ENCODE measurements at places on chromosomes 4 and X. TPM values are rescaled to one million over a fixed set of nuclear protein-coding genes. Genes with fewer than 3 reads are reported as not detected.

DNA sequence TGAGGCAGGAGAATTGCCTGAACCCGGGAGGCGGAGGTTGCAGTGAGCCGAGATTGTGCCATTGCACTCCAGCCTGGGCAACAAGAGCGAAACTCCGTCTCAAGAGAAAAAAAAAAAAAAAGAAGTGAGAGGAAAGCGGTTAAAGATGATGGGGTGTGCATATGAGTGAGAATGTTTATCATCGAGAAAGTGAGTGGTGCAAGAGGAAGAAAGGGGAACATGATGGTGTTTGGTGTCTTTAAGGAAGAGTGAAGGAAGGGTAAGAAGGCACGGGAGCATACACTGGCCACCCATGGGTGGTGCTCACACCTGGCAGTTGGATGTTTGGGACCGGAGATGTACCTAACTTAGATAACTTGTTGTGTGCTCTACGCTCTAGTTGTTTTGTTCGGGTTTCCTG is 62.2 kb downstream of the STOX2 start:
- DNase-seq: no peak

DNA sequence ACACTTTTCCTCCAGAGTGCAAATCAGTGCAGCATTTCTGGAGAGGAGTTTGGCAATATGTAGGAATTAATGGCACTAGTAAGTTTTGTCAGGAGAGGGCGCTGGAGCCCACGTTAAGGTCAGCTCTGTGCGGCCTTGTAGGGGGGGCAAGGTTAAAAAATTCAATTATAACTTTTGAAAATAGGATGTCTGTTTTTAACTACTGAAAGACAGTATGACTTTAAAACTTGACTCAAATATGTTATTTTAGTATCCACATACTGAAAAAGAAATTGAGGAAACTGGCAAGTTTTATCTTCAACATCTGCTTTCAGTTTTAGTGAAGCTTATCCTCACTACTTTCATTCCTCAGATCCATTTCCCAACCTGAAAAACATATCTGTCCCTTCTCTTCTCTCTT is 30.9 kb upstream of the HSD17B13 start:
- no peak for DNase-seq

GRCh38 chr4:153186046-153186728 is 18.1 kb upstream of the TRIM2 start:
- DNase-seq: no peak

- DNase-seq: no peak
Observed at GRCh38 chrX:112450810-112451209, 228.9 kb downstream of the LHFPL1 start.

- no peak for DNase-seq
Observed at GRCh38 chr4:179855469-179855868, 2387.7 kb upstream of the TENM3 start.

DNA sequence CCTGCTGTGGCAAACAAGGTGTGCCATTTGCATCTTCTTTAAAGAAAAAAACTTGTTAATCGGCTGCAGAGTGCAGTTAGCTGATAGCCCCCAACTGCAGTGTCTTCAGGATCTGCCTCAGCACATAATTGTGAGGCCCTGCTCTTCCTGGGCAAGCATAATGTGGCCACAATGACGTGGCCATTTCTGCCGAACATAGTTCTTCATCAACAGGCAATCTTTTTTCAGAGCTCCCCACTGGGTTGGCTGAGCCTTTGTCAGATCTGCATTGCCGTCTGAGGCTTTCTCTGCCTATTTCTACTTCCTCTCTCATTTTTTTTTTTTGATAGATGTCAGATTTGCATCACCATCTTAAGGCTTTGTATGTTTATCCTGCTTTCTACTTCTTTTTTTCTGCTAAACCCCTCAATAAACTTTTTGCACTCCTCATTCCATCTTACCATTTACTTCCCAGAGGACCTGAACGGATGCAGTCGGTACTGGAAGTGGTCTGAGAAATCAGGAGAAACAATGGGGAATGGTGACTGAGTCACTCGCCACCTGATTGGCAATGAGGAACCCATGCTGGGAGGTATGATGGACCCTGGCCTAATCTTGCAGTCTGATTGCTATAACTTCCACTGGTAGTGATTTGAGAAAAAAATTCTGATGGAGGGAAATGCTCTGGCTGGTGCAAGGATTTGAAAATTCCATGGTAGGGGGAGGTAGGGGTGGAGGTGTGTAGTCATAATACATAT is 21.2 kb upstream of the TAB3 start:
- DNase-seq: no peak

- no peak for DNase-seq
Observed at GRCh38 chr4:72209600-72209999, 177.8 kb downstream of the NPFFR2 start.

DNA sequence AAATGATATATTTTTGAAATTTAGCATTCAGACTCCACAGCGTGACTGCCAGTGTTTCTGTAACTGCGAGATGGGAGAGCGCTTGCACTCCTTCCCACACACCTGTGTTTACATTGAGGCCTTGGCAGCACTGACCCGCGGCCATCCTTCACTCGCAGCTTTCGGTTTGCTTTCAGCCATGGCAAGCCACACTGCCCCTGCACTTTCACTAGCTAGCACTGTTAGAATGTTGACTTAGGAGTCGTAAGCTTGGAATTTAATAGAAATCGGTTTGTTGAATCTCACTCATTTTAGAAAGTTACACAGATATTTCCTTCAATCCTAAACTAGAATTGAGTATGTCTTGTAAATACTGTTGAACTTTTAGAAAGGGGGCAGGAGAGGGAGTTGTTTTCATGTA is 136.2 kb downstream of the CFAP299 start:
- DNase-seq: no peak

GRCh38 chr4:106301393-106302061 is 14.5 kb downstream of the TBCK start:
- DNase-seq: no peak

DNA sequence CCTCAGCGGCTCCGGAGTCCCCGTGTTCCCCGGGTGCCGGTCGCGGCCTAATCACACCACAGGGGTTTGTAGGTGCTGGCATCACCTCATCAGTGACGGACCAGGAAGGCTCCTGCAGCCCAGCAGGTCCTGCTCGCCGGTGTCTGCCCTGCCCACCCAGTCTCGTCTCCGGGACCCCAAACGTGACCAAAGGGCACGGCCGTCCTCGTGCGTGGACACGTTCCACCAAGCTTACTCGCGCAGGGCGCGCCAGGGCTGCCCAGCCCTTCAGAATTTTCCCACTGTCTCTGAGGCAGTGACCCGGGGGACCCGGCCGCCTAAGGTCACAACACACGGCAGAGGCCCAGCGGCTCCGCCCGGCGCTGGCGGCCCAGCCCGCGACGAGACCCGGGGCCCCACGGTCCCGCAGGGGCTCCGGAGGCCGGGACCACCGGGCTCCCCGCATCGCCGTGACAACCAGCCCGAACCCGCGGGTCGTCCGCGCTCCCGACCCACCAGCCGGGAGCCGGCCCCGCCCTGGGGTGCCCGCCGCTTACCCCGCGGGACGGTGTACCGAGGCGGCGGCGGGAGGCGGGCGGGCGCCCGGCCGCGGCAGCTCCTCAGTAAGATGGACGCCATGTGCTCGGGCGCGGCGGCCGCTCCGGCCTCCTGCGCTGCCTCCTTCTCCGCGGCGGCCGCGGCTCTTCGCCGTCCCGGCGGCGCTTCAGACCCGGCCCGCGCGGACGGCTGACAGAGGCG is 454 bp downstream of the LETM1 start:
- no peak for DNase-seq

DNA sequence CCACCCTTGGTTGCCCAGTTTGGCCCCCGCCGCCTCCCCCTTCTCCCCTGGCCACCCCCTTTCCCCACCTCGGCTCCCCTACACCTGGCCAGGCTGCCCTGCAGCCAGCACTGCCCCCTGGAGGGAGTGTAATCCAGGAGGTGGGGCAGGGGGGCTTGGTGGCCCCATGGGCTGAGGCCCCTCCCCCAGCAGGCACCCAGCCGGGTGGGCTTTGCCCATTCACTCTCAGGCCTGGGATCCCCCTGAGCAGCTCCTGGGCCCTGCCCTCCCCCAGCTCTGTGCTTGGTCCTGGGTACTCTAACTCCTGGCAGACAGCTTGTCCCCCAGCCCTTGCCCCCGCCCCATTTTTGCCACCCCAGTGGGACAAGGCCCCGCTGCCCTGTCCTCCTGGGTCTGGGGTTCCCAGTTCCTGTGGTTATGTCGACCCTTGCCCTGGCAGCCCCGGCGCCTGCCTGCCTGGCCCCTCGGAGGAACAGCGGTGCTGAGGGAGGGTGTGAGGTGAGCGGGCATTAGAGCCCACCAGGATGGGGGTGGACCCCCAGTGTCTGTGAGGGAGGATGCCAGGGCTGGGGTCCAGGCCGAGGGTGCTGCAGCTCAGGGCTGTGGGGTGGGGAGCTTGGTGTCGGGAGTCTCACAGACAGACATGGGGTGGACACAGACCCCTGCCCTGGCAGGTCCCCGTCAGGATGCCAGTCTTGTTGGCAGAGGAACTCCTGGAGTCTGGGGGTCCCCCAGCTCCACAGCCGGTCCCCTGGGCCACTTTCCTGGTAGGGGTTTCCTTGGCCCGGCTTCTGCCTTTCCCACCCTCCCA is 10.2 kb downstream of the NAT8L start:
- DNase-seq: no peak

Gene F9
- not detected for polyA plus RNA-seq

Gene RAB39B
- polyA plus RNA-seq: 22.6 TPM

Gene GYPA
- 3.5 TPM for polyA plus RNA-seq

Gene MAGED4B
- 294 TPM for polyA plus RNA-seq

Gene NSUN7
- 7.6 TPM for polyA plus RNA-seq
